Cardiac muscle cell (in vitro differentiated cells and primary cell): ENCODE measurements at places on chromosomes 13 and 19. TPM values are rescaled to one million over a fixed set of nuclear protein-coding genes. Genes with fewer than 3 reads are reported as not detected.

- H3K36me3 ChIP-seq, result no peaks in the 10 kb centered on the region
- H3K27me3 ChIP-seq, result no peaks in the 10 kb centered on the region
- no peak for DNase-seq
- H3K4me1 ChIP-seq, result no peaks in the 10 kb centered on the region
- no peak overlapping the region for H3K4me3 ChIP-seq
Measured at GRCh38 chr13:61078976-61079770, 336.5 kb downstream of the PCDH20 start.

CALR3 gene
- not detected in 2 replicates for total RNA-seq

CD33 gene
- not detected in 2 replicates for total RNA-seq

DNA sequence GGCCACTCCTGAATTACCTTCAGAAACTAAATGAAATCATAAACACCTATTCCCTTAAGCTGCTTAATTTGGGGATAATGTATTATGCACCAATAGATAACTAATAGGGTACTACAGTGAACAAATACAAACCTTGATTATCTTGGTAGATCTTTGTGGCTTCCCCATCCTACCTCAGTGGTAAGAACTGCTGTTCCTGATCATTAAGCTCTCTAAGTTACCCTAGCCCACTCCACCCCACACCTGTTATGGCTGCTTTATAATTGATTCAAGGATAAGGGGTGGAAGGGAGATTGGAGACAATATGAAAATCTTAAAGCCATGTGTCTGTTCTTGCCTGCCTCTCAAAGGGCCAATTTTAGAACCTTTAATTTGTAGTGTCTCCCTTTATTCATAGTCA lies 121.2 kb downstream of the LMO7 start:
- H3K4me1 ChIP-seq, result peaks cover 5% of the 10 kb centered on the region
- no peak for DNase-seq
- H3K36me3 ChIP-seq, result no peaks in the 10 kb centered on the region
- H3K27ac ChIP-seq, result no peak overlapping the region
- no peak overlapping the region for H3K4me3 ChIP-seq

TMEM190 gene
- total RNA-seq, result not detected in 2 replicates

- no peak overlapping the region for H3K4me3 ChIP-seq
- no peak overlapping the region for H3K27ac ChIP-seq
- no peaks in the 10 kb centered on the region for H3K36me3 ChIP-seq
- H3K27me3 ChIP-seq, result no peaks in the 10 kb centered on the region
Measured at GRCh38 chr13:42880056-42880605, 98.7 kb downstream of the FAM216B start.

DNA sequence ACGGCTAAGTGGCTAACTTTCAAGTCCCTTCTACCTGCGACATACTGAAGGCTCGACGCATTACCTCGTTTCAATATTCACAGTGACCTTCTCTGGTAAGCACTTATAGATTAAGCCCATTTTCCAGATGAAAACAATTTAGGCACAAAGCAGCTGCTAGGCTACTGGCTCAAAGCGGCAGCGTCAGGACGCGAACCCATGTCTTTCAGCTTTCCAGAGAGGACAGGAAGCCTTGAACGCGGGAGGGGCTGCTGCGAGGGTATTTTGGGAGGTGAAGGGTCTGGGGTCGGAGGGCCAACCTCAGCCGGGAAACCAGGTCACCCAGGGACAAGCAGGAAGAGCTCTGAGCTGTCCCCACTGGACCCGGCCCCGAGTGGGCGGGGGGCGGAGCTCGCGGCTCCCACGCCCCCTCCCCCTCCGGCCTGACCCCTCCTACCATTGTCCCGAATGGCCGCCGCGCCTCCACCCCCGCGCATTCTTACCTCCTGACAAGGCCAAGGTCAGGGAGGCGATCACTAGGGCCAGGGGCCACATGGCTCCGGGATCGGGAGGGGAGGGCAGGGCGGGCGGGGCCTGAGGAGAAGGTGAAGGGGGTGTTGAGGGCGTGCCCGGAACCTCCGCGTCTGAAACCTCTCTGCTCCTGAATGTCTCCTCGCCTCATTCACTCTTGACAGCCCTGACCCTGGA lies at the start of gene KLK13:
KLK13 (minus strand) TSS at position 559 of the 687 bp plus-strand sequence; CDS start at position 534, 25 bp downstream.
- H3K27ac ChIP-seq, result no peak within 1 kb of the TSS
- peaks cover 10% of the 10 kb centered on the region for H3K27me3 ChIP-seq
- no peaks in the 10 kb centered on the region for H3K36me3 ChIP-seq
- peak within 1 kb of the TSS; percentile 29 for H3K4me3 ChIP-seq
- H3K4me1 ChIP-seq, result no peaks in the 10 kb centered on the region

BCAM gene
- 338 TPM in 2 replicates for total RNA-seq

KLK4 gene
- total RNA-seq, result not detected in 2 replicates

DNA sequence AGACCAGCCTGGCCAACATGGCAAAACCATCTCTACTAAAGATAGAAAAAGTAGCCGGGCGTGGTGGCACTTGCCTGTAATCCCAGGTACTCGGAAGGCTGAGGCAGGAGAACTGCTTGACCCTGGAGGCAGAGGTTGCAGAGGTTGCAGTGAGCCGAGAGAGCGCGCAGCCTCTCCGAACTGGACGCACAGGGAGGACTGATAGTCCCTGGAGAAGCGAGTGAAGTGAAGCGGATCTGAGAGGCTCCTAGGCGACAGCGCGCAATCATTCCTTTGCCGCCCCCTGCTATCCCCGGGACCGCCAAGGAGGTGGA lies 233 bp downstream of the ZNF561 start:
- peaks cover 36% of the 10 kb centered on the region for H3K36me3 ChIP-seq
- H3K27ac ChIP-seq, result peak overlapping the region; percentile 100
- peak overlapping the region; percentile 93 for H3K4me3 ChIP-seq
- no peak for DNase-seq
- no peaks in the 10 kb centered on the region for H3K27me3 ChIP-seq
- peaks cover 20% of the 10 kb centered on the region for H3K4me1 ChIP-seq

CPB2 gene
- not detected in 2 replicates for total RNA-seq

GRCh38 chr13:71638751-71639150 lies 228.3 kb downstream of the DACH1 start:
- H3K4me3 ChIP-seq, result no peak overlapping the region
- no peak for DNase-seq

TNNT1 gene
- total RNA-seq, result 16.1 and 25.0 TPM in 2 replicates

PTPRH gene
- total RNA-seq, result 3.0 and 6.9 TPM in 2 replicates

GRCh38 chr13:23212671-23213070 lies 31.9 kb downstream of the SGCG start:
- no peaks in the 10 kb centered on the region for H3K36me3 ChIP-seq
- no peak overlapping the region for H3K4me3 ChIP-seq
- H3K4me1 ChIP-seq, result no peaks in the 10 kb centered on the region
- no peak for DNase-seq

CLEC4M gene
- total RNA-seq, result 0.54 TPM in 1 of 2 replicates, not detected in the other

DNAAF3 gene
- 3.2 and 3.5 TPM in 2 replicates for total RNA-seq

- DNase-seq, result no peak
- H3K27ac ChIP-seq, result no peak overlapping the region
- H3K4me3 ChIP-seq, result no peak overlapping the region
- no peaks in the 10 kb centered on the region for H3K27me3 ChIP-seq
- H3K36me3 ChIP-seq, result no peaks in the 10 kb centered on the region
Measured at GRCh38 chr13:66805657-66806056, 424.5 kb downstream of the PCDH9 start.

DNA sequence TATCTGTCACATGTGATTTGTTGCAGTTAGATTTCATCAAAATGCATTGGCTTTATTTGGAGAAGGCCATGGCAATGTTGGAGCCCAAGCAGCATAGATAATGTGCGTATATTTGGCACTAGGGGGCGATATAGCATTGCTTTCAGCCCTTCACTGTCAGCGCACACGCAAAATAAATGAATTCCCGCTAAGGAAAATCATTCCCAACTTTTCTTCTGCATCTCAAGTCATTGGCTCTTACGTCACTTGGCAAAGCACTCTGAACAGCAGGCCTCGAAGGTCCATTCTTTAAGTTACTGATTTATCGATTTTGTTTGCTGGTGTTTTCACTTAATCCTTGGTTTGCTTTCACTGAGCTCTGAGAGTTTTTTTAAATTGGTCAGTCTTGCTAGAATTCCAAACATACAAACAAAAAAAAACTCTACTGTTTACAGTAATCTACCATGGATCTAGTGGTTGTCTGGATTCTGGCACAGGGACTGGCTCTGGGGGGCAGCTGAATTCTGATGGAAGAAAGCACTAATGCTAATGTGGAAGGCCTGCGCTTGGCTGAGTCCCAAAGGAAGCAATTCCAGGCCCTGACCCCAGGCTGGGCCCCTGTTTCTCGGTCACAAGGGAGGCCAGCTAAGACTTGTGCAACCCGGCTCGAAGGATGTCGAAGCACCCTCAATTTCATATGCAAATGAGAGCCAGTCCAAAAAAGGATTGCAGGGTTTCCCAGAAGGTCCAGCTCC lies 97.7 kb upstream of the IPO5 start:
- no peaks in the 10 kb centered on the region for H3K4me1 ChIP-seq
- peak; percentile 92 for DNase-seq
- H3K4me3 ChIP-seq, result no peak overlapping the region

DNA sequence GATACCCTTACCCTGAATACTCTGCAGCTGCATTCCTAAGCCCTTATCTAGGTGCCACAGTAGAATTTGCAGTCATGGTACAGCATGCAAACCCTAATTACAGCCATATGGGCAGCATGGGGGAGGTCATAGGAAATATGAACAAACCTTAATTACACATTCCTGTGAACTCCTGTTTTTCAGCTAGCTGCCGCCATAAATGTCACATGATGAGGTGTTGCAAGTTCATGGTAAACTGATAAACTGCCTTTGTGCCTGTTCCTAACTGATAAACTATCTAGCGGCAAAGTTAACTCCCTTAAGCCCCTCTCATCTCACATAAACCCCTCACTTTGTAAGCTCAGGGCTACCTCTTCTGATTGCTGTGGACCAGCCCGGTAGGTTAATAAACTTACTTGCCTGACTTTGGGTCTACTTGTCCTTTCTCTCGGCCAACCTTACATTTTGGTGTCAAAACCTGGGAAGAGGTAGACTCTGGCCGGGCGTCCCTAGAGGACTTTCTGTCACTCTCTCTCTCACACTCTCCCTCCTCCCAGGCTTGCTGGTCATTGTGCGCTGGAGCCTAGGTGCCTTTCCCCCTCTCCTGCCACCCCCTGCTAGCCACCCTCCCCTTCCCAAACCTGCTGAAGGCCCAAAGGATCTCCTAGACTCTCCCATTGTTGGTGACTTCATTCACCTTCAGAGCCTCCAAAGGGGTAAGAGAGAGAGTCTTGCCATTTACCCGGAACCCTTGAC lies 43.3 kb downstream of the ZNF93 start:
- no peaks in the 10 kb centered on the region for H3K4me1 ChIP-seq
- no peaks in the 10 kb centered on the region for H3K27me3 ChIP-seq
- H3K36me3 ChIP-seq, result no peaks in the 10 kb centered on the region
- no peak for DNase-seq
